ENCODE measurements at places on chromosomes 4 and X.

DNA sequence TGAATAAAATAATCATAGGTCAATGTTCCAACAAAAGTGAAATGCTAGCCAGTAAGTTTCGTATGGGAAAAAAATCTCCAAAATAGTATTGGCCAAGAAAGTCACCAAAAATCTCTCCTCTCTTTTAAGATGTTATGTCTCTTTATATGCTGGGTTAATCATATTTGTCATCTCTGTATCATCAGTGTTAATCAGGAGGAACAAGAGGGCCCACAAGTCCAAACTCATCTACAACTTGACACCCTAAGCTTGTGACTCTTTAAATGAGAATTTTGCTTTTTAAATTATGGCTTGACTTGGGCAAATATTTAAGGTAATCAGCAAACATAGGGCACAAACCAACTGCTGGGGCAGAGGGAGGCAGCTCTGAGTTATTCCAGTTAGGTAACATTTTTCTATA, 75.5 kb downstream of the AMMECR1 start:
- no peak for DNase-seq

GRCh38 chrX:134717698-134718097, 59.4 kb upstream of the PLAC1 start:
- DNase-seq: no peak

DNA sequence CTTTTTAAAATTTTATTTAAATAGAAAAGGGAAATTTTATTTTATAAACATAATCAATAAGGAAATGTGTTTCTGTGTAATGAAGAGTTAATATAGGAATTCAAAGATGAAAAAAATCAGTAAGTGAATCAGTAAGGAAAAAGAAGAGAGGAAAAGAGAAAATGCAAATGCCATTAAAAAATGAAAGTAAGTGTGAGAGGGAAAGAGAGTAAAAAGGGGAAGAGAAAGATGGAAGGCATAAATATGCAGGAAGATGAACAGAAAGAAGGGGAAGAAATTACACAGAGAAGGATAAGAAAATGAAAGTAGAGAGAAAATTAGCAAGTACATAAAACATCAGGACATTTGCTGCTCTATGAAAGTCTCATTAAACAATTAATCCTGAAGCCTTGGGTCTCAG, 349.9 kb downstream of the FSTL5 start:
- DNase-seq: no peak

GRCh38 chrX:275967-276580, 5.1 kb upstream of the PLCXD1 start:
- no peak for DNase-seq

DNA sequence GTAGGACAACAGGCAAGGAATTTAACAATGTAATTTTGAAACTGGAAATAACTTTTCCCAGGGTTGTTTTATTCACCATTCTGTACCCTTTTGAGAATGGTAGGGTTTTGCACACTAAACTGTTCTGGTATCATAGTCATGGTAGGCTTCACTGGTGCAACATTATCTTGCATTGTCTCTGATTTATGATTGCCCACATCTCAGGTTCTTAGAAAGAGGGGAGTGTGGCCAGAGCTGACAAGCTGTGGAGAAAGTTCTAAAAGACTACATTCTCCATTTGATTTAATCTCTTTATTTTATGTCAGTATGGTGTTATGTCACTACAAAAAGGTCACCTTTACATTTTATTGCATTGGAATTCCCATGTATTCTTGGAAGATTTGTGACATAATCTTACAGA, 447.3 kb downstream of the GRIA2 start:
- DNase-seq: no peak
